ENCODE measurements at places on chromosomes 13 and 19.
A peak's percentile ranks its signal among the peaks of the same experiment; 100 is the strongest.

- DNase-seq, result no peak
Observed at GRCh38 chr13:108448891-108449290, 179.4 kb downstream of the TNFSF13B start.

GRCh38 chr19:46678110-46678732 is 17.2 kb upstream of the DACT3 start:
- no peak for DNase-seq

GRCh38 chr13:113138792-113139551 is 16.4 kb downstream of the F10 start:
- peak; percentile 20 for DNase-seq

DNA sequence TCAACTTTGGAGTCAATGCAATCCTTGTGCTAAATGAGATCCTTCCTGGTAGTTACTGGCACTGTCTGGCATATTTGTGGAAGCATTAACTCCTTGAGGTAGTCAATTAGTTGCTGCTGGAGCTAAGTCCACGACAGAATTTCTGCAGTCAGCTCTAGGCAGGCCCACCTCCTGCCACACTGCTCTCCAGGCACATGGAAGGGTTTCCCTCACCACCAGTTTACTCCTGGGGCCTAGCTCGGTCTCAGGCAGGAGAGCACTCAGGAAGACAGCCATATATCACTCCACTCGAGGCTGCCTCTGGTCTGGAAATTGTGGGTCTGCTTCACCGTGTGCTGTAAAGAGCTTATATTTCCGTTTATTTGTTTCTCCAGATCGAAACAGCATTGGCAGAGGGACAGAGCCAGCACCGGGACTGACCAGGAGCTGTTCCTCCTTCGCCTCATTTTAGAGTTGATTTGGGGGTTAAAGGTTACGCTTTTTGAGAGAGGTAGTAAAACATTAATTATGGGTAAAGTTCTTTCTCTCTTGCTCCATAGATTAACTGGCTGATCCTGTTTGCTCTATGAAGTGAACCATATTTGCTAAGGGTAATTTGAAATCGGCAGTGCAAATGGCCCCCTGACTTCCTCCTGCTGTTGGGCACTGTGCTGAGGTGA is 20.6 kb upstream of the GTF3A start:
- DNase-seq, result no peak
